ENCODE measurements at places on chromosomes 11 and 22.
A peak's percentile ranks its signal among the peaks of the same experiment; 100 is the strongest.

DNA sequence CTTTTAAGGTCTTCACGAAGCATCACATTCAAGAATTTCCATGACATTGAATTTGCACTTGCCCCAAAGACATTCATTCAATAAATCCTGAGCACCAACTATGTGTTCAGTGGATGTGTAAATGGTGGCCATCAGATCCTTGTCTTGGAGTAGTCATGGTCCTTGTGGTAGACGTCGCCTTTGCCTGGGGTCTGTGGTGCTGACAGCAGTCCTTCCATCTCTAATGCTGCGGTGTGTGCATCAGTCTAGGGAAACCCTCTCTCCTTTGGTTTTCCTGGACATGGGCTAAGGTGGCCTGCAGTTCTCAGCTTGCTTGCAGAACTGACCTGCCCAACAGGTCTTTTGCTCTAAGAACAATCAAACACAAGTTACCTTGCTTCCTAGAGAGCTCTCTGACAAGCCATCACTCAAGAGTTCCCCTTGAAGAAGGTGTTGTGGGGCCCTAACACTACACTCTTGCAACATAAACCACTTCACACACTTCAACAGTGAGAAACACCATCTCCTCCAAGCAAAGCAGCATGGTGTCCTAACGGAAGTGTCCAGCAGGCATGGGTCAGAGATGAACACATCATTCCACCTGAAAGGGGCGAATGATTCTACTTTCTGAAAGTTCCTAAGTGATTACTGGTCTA is 72.1 kb downstream of the BUD13 start:
- no peak for DNase-seq

DNA sequence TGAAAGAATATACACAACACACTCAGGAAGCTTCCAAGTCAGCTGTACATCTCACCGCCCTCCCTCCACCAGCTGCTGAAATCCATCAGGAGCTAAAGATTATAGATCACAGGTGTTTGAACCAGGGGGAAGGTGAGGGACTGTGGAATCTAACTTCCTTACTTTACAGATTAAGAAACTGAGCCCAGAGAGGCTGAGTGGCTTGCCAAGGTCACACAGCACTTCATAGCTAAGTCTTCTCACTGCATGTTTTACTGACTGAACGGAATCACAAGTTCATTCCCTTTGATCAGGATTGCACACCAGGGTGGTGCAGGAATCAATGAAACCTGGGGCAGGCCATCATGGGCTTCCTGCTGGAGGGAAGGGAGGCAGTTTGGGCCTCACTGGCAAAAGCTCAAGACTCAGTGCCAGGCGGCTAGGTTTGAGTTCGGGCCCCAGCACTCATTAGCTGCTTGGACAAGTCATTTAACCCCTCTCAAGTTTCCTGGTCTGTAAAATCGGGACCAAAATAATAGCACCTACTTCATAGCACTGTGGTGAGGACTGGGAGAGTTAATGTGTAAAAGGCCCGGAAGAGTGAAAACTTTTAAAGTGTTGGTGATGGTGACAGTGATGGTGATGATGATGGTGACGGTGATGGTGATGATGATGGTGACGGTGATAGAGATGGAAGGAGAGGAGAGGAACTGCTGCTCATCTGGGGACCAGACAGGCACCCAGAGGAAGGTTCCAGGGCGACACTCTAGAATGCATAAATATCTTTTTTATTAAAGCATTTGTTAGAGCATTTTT is 8.2 kb downstream of the CD5 start:
- DNase-seq = peak; percentile 34

- peak; percentile 71 for DNase-seq
Measured at GRCh38 chr11:64233913-64234586, at the start of gene VEGFB. Gene VEGFB, plus strand, starts transcription at chr11:64234584. Its CDS starts 250 bp downstream, at chr11:64234834.

- no peak for DNase-seq
Measured at GRCh38 chr11:64447831-64448598, 89.1 kb downstream of the RPS6KA4 start.

- no peak for DNase-seq
Measured at GRCh38 chr22:45908961-45909360, 68.0 kb downstream of the WNT7B start.

DNA sequence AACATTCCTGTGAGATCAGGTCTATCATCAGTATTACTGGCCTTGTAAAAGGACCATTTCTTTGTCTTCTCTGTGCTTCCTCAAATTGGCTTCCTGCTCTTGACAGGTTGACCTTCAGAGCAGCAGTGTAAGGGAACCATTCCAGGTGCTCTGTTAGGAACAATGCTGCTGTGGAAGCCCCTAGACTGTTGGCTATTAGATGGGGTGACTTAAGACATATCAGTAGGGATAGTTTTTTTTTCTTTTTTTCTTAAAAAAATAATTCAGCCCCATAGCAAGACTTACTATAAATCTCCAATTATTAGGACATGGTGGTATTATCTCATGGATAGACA is 37.6 kb downstream of the COA4 start:
- no peak for DNase-seq

- no peak for DNase-seq
Measured at GRCh38 chr11:34426766-34427185, 12.0 kb upstream of the CAT start.

DNA sequence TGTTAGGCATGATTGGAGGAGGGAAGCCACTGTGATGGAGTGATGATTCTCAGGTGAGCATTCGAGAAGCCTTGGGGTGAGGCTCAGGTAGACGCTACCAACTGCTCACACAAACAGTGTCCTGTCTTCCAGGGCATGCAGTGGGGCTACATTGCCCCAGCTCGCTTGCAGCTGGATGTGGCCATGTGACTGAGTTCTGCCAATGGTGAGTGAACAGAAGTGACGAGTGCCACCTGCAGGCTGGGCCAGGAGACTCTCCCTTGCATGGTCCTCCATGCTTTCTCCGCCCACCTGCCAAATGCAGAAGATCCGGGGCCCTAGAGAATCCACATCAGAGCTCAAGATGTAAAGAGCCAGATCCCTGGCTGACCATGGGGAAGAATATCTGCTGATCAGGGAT is 195.9 kb downstream of the BCR start:
- no peak for DNase-seq

DNA sequence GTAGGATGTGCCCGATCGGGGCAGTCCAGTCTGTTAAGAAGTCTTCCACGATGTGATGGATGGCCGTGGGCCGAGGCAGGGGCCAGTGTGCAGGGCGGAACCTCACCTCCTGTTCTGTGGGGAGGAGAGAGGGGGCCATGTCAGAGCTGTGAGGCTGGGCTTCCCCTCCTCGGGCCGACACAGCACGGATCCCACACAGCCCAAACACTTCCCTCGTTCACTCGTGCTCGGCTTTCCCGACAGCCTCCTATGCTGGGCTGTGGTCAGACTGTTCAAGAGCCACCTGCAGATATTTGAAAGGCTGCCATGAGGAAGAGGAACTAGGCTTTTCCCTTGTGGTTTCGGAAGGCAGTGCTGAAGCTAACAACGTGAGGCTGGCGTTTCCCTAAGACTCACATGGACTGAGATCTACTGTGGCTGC is 12.3 kb upstream of the TXN2 start:
- no peak for DNase-seq

DNA sequence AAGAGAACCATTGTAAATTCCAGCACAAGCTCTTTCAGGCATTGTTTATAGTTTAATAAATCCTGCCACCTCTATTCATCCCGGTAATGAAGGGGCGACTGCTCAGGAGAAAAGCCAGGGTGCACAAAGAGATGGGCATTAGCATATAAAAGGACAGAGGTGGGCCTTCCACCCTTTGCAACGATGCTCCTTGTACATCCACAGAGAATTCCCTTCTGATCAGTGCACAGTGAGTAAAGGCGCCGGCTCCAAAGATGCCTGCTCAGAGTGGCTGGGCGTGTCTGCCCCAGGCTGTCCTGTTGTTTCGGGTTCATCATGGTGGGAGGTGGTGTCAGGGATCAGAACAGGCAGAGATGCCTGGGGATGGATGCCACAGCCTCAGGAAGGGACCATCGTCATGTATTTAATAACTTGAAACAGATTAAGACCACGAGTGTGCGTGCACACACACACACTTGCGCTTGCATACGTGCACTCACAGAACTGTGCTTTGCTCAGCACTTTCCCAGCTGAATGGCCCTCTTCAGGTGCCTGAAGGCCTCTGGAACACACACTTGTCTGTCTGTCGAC is 305.0 kb downstream of the TBC1D22A start:
- no peak for DNase-seq

DNA sequence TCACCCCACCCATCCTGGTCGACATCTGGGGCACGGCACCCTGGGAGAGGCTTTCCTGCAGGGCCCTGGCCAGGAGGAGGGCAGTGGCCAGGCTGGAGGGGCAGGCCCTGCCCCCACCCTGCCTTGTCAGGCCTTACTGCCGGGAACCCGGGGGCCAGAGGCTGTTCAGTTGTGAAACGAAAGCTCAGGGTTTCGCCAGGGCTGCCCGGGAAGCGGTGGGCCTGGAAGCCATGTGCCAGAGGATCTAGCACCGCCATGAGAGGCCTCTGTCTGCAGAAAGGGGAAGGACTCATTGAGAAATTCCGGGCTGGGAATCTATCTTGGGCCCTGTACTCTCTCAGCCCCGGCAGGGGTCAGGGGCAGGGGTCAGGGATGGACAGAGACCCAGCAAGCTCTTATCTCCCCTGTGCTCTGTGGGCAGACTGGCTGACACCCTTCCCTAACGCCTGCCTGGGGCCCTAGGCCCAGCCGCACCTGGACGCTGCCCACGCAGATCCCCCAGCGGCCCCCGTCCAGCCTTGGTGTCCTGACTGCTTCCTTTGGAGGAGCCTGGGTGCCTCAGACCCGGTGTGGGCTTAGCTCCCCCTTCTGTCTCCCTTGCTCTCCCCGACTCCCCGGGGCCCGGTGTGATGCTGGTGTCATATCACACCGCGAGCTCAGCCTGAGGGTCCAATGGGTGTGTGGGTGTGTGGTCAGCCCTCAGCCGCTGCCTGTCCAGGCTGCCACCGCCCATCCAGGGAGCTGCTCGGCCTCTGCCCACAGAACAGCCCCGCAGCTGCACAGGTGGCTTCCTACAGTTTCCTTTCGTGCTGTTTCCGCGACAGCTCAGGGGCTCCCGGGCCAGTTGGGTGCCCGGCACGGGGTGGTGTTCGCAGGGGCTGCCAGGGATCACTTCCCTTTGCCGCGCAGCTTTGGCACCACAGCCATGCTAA is 6.5 kb downstream of the PIM3 start:
- no peak for DNase-seq

GRCh38 chr11:96706761-96707160 is 316.9 kb downstream of the JRKL start:
- no peak for DNase-seq

- no peak for DNase-seq
Measured at GRCh38 chr11:90243534-90243933, 20.7 kb upstream of the CHORDC1 start.

DNA sequence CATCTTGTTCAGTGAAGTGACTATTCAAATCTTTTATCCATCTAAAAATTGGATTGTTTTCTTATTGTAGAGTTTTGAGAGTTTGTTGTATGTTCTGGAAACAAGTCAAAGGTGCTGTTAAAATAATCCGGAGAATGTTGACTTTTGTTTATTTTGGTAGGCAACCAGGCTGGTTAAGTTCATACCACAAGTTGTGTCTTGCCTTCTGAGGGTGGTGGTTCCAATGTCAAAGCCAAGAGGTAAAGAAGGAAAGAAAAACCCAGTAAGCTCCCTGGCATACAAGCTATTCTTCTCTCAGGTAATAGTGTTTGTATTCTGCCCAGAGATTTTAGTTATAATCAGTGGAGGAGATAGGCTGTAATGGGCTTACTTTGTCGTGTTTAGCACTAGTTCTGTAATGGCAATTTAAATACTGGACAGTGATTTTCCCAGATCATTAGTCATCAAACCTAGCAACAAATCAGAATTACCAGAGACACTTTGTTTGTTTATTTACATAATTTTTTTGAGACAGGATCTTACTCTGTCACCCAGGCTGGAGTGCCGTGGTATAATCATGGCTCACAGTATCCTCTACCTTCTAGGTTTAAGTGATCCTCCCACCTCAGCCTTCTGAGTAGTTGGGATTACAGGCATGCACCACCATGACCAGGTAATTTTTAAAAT is 15.1 kb upstream of the CSRP3 start:
- DNase-seq = no peak

GRCh38 chr11:93870616-93871015 is 20.2 kb upstream of the VSTM5 start:
- DNase-seq = no peak

DNA sequence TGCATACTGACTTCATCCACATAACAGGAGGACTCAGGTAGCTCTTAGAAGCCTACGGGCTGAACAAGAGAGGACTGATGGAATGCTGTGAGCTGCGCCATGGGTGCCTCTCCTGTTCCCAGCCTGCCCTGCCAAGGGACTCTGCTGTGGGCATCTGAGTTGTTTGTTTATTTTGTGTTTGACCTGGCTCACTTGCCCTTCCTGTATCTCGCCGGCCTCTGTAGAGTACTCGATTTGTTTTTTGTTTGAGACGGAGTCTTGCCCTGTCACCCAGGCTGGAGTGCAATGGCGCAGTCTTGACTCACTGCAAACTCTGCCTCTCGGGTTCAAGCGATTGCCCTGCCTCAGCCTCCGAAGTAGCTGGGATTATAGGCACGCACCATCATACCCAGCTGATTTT is 1.8 kb downstream of the TTC38 start:
- DNase-seq = no peak

- DNase-seq = no peak
Measured at GRCh38 chr11:6526411-6527135, 29.5 kb downstream of the DNHD1 start.

DNA sequence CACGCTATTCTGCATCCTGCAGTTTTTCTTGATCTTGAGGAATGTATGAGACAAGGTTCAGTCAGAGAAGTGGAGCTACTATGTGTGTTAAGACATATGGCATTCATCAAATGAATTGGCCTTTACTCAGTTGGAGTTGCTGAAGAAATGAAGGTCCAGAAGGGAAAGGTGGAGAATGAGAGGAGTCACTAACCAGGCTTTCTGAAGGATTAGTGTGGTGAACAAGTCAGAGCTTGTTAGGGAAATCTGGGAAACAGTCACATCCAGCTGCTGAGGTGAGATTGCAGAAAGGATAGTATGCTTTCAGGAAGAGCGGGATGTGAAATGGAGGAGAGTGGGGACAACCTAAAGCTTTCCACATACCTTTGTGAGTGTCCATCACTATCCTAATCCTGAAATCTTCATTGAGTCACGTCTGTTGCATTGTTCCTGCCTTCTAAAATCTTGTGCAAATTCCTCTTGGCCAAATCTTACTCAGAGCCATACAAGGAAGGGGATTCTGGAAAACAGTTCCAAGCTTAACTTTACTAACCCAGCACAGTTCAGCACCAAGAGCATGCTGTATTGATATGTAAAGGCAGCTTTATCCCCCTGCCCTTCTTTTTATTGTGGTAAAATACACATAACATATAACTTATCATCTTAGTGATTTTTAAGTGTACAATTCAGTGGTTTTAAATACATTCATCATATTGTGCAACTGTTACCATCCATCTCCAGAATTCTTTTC is 11.4 kb upstream of the PITPNB start:
- DNase-seq = no peak

- DNase-seq = no peak
Measured at GRCh38 chr11:34145847-34146381, 40.5 kb downstream of the NAT10 start.

DNA sequence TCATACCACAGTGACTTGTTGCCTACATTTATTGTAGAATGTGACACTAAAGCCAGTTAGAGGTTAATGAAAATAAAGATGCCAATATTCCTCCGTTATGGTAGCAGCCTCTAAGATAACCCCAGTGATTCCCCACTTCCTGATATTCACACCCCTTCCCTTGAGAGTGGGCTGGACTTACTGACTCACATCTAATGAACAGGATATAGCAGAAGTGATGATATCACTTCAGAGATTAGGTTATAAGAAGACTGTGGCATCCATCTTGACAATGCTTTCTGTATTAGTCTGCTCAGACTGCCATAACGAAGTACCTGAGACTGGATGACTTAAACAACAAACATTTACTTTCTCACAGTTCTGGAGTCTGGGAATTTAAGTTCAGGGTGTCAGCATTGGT is 149.6 kb upstream of the MTNR1B start:
- DNase-seq = no peak

GRCh38 chr11:109303342-109303741 is 118.6 kb upstream of the C11orf87 start:
- no peak for DNase-seq

All from T-cell (primary cell).